ENCODE measurements at places on chromosomes 7 and 10. TPM values are rescaled to one million over a fixed set of nuclear protein-coding genes. Genes with fewer than 3 reads are reported as not detected.

DNA sequence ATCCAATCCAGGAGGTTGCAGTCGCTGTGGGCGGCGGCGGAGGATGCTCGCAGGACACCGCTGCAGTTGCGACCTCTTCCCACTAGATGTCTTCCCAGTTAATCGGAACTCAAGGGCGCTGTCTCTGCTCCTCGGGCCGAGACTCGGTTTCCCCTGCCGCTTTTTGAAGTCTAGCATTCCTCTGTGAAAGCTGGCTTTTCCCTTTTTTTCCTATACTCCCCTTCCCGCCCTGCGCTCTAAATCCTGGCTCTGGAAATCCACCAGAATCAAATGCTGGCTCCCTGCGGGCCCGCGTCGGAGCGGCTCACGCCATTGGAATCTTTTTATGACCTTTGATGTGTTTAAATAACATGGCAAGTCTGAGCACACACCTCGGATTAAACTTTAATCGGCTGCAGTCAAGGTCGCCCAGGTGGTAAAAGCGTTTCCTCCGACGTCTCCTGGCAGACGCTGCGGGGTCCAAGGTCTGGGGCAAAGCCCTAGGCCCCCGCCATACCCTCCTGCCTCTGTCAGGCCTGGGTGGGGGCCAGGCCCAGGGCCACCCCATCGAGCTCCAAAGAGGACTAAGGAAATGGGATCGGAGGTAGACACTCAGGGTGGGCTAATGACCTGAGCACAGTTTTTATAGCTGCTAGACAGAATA lies 10.7 kb upstream of the HOXA13 start:
- peak; percentile 45 for ATAC-seq

GRCh38 chr10:124721330-124722045 lies 22.7 kb downstream of the FAM53B start:
- ATAC-seq = no peak

DNA sequence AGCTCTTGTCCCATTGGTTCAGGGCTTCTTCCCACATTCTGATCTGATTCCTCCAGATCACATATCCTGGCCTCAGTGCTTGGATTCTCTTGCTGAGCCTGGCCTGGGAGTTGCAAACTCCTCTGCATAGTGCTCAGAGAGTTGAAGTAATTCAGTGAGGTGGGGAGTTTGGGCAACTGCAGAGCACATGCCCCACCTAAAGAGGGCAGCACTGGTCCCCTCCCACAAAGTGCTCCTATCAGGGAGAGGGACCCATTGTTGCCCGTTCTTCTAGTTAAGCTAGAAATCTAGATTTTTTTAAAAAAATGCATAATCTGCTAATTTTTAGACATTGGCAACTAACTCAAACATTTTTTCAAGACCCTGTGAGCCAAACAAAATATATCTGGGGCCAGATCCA lies 45.1 kb downstream of the CHN2 start:
- ATAC-seq = no peak

DLX6 gene
- total RNA-seq = not detected

FAM107B gene
- total RNA-seq = 188 TPM

NUTM2A gene
- 0.34 TPM for total RNA-seq

NPC1L1 gene
- not detected for total RNA-seq

GRCh38 chr10:2682491-2682890 lies 384.9 kb upstream of the PFKP start:
- ATAC-seq = no peak

FBXO24 gene
- total RNA-seq = 1.5 TPM

DNA sequence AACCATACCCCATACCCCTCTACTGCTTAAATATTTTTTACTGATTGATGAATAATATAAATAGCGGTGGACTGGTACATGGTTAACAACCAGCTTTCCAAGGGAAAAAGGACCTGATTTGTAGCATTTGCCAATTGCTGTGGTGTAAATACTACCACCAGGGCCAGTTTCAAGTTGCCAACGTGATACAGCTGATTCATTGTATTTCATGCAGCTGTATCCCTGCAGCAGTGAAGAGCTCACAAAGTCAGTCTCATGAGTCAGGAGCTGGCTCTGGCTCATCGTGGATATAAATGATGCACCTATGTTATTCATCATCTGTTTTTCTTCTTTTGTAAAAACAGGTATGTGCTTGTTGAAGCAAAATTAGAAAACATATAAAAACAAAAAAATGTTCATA lies 15.2 kb downstream of the CALML5 start:
- ATAC-seq = peak; percentile 62
